ENCODE measurements at places on chromosomes 7 and 10.

GRCh38 chr7:70474639-70475234 lies 657.2 kb upstream of the GALNT17 start:
- DNase-seq: no peak

- no peak for DNase-seq
Measured at GRCh38 chr10:91980319-91980718, 56.7 kb downstream of the BTAF1 start.

DNA sequence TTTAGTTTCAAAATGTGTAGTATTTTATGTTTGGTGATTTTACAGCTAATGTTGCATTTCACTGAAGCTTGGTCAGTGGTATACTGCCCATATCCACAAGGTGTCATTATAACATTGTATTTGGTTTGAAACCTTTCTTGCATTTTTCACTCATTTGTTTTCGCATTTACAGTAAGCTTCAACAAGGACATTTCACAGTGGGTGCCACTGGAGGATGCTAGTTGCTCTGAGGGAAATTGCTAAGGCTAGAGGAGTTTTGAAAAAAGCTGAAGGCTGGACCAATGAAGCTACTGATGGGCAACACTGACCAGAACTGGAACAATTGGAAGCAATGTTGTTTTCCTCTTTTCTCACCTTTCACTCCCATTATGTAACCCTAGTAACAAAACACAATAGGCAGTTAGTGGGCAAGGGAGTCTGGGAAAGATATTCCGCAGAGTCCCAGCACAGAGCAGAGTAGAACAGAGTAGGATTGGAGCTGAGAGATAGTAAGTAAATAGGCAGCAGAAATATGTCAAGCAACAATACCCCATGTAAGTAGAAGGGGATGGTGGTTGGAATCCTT lies 23.6 kb upstream of the SRI start:
- peak; percentile 54 for DNase-seq

DNA sequence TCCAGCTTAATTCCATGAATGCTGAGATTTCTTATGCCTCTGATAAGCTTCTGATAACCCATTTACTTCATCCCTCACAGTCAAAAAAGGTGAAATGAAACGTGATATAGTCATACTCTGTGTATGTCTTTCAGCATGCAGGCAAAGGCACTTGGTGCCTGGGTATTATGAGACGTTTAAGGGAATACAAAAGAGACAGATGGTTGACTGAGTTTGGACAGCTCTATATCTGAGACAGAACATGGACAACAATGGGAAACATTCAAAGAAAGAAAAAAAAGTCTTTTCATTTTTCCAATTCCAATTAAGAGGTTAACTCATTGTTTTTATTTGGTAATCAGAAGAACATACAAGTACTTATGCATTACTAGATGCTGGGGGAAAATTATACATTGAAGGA lies 96.2 kb downstream of the PPP1R17 start:
- DNase-seq: no peak

- DNase-seq: no peak
Measured at GRCh38 chr7:50677638-50677996, 105.1 kb downstream of the GRB10 start.

DNA sequence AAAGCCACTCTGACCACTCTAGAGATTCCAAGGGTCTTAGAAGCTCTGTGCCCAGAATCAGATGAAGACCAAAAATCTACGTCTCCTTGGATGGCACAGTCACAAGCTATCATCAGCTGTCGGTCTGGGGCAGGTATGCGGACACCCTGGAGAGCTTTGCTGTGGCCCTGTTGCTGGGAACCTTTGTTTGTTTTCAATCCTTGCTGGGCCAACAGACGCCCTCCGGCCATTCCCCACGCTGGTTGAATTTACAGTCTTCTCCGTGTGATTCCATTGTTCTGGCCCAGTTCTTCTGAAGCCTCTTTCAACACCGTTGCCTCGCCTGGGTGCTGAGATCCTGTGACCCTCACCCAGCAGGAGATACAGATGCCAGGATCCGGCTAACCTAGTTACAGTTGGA lies 149.4 kb upstream of the PFKP start:
- no peak for DNase-seq

- no peak for DNase-seq
Measured at GRCh38 chr7:39181398-39181797, 203.7 kb downstream of the POU6F2 start.

Measured in NCI-H2227 treated with DMSO at 0.1 percent for 48 hours (cell line).